ENCODE measurements at places on chromosomes 12 and 14. TPM values are rescaled to one million over a fixed set of nuclear protein-coding genes. Genes with fewer than 3 reads are reported as not detected.
A peak's percentile ranks its signal among the peaks of the same experiment; 100 is the strongest.

The STXBP6 gene
- total RNA-seq: 29.4 TPM

The HOXC6 gene
- total RNA-seq: 0.50 TPM

The ACSM4 gene
- total RNA-seq: not detected

DNA sequence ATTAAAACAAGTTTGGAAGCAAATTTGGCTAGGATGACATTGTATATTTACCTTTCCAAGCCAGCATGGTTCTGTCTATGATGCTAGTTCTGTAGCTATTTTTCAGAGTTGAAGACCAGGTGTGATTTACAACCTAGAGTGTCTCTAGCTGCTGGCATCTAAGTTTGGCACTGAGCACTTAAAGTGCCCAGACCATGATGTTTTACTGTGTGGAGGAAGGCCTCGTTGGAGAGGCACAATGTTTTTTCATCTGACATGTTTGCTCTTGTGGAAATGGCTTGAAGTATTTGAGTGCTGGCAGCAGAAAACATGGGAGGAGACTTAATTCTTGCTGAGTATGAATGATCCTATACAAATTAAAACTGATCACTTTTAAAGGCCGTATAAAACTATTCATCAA, 13.0 kb upstream of the C12orf71 start:
- DNase-seq: no peak

GRCh38 chr14:75770635-75771034, 109.6 kb downstream of the TTLL5 start:
- no peak for DNase-seq

DNA sequence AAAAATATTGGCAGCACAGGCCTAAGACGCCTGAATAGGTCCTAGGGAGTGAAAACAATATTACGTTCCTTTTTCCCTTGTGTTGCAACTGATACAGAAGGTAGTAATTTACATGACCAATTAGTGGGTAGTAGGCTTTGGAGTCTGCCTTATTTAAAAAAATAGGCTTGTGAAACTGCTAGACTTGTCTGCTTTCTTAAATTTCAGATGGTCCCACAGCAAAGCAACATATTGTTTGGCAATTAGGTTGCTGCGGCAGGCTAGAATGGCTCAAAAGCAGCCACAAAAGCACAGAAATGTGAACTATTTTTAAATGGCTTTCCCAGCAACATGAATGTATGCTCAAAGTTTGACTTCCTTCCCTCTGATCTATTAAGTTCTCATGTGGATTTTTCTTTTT, 211.9 kb downstream of the TTC8 start:
- no peak for DNase-seq

DNA sequence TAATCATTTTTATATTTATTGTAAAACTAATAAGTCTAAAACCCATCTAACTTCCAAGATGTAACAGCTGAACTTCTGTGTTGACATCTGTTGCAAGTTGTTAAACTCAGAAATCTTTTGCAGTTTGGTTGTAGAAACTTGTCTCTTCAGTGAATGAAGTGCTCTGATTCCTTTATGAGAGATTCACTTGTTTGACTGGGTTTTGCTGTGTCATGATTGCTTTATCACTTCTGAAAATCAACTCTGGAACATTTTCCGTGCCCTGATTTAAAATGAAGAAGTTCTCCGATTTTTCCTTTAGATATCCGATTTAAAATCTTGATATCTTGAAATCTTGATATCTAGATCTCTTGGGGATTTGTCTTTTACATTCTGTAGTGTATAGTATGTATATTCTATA, 65.1 kb downstream of the DIP2B start:
- DNase-seq: no peak

DNA sequence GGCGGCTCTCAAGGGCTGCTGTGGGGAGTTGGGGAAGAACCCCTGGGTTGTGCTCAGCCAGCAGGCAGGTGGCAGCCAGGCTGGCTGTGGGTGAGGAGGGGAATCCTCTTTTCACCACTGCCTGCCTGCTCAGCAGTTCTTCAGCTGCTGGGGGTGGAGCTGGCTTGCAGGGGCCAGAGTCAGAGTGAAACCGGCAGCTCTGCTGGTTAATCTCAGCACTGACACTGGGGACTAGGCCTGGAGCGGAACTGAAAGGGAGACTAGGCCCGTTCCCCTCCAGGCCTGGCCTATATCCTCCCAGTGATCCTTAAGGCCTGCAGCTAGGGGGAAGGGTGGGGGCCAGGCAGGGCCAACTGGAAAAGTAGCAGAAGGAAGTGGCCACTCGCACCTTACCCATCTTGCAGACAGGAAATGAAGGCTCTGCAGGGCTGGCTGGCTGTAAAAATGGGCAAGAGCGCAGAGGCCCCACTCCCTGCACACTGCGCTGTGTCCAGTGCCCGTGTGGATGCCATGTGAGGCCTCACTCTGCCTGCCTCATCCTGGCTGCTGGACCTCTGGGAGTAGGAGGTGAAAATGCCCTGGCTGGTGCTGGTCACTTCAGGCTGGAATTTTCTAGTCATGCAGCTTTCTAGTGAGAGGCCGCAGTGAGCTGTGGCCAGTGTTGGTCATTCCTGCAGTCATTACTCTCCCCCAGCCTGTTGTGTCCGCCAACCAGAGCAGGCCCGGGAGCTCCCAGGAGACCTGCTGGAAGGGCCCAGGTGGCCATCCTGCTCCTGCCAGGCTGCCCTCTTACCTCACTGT, 39.4 kb downstream of the SH2B3 start:
- DNase-seq: peak; percentile 83

DNA sequence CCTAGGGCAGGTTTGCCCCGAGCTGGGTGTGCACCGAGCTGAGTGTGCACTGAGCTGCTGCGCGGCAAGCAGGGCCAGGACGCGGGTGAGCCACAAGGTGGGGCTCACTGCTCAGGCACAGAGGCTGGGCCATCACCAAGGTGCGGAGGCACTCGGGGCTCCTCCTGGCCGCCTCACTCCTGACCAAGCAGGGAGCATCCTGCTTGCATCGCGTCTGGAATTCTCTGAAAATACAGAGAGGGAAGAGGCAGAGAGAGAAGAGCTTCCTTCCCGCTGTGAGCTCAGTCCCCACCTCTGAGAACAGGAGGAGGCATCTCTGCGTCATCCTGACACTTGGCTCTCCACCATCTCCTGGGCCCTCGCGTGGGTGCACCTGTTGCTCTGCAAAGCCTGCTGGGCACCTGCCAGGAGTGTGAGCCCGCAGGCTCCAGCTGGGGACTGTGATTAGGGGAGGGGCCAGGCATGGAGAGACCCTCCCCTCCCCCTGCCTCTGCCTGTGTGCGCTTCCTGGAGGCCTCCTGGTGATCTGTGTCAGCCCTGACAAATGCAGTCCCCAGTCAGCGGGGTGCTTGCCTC, 116.3 kb downstream of the GLT1D1 start:
- no peak for DNase-seq

DNA sequence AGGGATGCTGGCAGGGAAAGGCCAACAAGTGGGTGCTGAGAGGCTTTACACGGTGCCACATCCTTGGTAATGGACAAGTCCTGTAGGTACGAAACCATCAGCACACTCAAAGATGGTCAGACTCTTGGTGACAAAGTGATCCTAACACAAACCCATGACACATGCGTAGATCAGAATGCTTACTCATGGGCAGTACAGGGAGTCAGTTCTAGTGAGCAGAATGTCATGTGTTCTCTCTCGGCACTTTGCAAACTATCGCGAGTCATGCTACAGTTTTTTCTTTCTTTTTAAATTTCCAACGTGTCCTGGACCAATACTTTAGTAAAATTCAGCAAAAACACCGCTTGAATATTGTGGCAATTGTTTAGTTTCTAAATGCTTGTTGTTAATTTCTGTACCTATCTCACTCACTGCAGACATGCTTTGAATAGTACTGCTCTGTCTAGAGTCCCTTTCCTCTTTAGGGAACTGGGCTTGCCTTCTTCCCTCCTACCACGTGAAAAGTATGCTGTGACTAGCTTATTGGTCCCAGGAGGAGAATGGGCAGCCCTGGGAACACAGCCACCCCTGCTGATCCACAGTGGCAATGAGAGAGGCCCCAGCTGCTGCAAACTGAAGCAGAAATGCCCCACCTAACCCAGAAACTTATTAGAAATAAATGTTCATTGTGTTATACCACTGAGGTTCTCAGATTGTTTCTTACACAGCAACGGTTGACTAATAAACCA, 62.4 kb downstream of the UBR7 start:
- DNase-seq: no peak

DNA sequence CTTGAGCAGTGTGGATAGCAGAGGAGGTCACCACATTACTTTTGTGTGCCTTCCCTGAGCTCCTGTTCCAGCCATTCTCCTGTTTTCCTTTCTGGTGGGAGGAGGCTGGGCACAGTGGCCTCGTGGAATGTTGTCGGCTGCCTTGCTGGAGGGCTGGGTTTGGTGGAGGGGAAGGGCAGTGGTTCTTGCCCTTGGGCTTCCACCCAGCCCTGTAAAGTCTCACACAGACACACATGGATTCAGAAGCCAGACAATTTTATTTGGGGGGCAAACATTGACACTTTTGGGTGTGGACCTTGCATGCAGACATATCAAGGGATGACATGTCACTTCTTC, 866 bp downstream of the NPFF start:
- no peak for DNase-seq

DNA sequence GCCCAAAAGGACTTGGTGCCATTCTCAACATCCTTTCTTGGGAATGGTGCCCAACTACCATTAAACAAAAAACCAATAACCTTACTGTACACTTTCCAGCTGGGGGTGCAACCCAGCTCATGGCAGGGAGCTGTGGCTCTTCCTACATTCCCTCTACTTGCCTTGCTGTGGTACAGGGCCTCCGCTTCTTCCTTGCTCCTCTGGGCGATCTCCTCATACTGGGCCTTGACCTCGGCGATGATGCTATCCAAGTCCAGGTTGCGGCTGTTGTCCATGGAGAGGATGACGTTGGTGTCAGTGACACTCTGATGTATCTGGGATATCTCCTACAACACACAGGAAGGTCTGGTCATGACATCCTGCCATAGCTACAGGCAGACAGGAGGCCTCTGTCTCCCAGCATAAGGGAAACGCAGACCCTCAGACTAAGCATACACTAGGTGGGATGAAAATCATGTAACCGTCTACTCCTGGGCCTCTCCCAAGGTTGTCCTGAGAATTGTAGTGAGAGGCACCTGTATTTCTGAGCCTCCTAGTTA, 3.9 kb downstream of the KRT2 start:
- DNase-seq: no peak
